ENCODE measurements at places on chromosomes 6 and 20.

GRCh38 chr20:25361287-25361683 is 29.4 kb downstream of the ABHD12 start:
- no peak for DNase-seq
- H3K4me1 ChIP-seq, result peaks cover 30% of the 10 kb centered on the region
- peak overlapping the region; percentile 35 for H3K27ac ChIP-seq
- H3K4me3 ChIP-seq, result no peak overlapping the region
- H3K36me3 ChIP-seq, result peaks cover 9% of the 10 kb centered on the region

GRCh38 chr6:116386581-116387299 is 16.0 kb downstream of the DSE start:
- no peaks in the 10 kb centered on the region for H3K27me3 ChIP-seq
- no peak overlapping the region for H3K27ac ChIP-seq
- DNase-seq, result no peak
- no peaks in the 10 kb centered on the region for H3K36me3 ChIP-seq

DNA sequence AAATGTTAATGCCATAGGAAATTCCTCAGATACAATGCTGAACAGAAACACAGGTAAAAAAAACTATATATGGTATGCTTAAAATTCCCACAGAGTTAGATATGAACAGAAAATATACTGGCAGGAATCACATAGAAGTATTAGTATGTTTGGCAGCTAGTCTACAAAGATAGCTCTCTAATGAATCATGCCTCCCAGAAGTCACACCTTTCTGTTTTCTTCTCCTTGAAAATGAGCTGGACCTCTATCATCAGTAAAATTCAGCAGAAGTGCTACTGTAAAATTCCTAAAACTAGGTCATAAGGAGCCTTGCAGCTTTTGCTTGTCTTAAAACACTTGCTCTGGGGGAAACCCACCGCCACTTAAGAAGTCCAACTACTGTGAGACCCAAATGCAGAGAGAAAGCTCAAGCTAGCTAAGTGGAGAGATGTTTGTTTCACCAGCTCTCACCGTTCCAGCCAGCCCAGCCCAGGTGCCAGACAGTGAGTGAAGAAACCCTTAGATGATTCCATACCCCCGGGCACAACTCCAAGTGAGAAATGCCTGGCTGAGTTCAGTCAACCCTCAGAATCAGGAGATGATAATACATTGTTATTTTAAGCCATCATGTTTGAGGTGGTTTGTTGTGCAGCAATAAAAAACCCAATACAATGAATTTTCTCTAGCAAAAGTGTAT is 43.0 kb downstream of the TSPYL4 start:
- H3K27ac ChIP-seq, result no peak overlapping the region
- H3K27me3 ChIP-seq, result no peaks in the 10 kb centered on the region
- H3K36me3 ChIP-seq, result no peaks in the 10 kb centered on the region
- no peak for DNase-seq
- H3K4me1 ChIP-seq, result no peaks in the 10 kb centered on the region

DNA sequence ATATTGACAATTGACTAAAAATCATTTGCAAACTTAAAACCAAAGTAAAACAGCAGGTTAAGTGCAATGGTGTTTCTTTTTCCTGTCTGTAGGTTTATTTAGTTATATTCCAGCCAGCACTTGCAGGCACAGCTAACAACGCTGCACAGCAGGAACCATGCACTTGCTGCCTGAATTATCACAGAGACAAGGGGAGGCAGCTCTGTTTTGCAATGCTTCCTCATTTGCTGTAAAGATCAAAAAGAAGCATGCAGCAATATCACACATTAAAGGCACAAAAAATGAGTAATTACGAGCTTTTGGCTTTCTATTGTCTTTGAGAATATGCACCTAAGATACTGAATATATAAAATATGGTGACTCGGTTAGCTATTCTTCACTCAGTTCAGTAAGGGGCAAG is 241.9 kb downstream of the EPHA7 start:
- no peaks in the 10 kb centered on the region for H3K36me3 ChIP-seq
- H3K27ac ChIP-seq, result no peak overlapping the region
- H3K27me3 ChIP-seq, result no peaks in the 10 kb centered on the region

- H3K4me3 ChIP-seq, result no peak overlapping the region
- no peak overlapping the region for H3K27ac ChIP-seq
- H3K36me3 ChIP-seq, result no peaks in the 10 kb centered on the region
- H3K27me3 ChIP-seq, result no peaks in the 10 kb centered on the region
- no peak for DNase-seq
Observed at GRCh38 chr6:76451926-76452709, 379.7 kb upstream of the IMPG1 start.

Data from naive thymus-derived CD8-positive, alpha-beta T cell (primary cell).